ENCODE measurements at places on chromosomes 12 and 14.

- no peak for DNase-seq
Observed at GRCh38 chr14:75280291-75280830, 1.7 kb downstream of the FOS start.

DNA sequence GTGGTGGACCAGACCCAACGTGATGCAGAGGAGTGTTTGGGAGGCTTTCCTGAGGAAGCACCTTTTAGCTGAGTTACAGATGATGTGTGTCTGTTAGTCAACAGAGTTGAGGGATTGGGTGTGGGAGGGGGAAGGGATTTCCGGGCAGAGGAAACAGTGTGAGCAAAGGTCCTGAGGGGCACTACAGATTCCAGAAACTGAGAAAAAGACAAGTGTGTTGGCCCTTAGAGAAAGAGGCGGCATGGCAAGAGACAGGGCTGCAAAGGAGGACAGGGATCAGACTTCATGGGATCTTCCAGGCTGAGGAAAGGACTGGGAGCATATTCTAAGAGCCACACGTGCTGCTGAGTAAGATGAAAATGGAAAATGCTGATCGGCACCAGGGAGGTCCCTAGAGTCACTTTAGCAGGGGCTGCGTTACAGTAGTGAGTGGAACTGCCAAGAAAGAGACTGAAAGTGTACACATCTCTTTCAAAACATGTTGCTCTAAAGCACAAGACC lies 9.4 kb upstream of the RPS6KL1 start:
- DNase-seq, result no peak

GRCh38 chr12:95208678-95209077 lies 8.6 kb downstream of the FGD6 start:
- DNase-seq, result no peak

- DNase-seq, result no peak
Observed at GRCh38 chr14:93984070-93984469, 7.7 kb upstream of the ASB2 start.

- DNase-seq, result no peak
Observed at GRCh38 chr12:62248873-62249272, 11.3 kb upstream of the USP15 start.

DNA sequence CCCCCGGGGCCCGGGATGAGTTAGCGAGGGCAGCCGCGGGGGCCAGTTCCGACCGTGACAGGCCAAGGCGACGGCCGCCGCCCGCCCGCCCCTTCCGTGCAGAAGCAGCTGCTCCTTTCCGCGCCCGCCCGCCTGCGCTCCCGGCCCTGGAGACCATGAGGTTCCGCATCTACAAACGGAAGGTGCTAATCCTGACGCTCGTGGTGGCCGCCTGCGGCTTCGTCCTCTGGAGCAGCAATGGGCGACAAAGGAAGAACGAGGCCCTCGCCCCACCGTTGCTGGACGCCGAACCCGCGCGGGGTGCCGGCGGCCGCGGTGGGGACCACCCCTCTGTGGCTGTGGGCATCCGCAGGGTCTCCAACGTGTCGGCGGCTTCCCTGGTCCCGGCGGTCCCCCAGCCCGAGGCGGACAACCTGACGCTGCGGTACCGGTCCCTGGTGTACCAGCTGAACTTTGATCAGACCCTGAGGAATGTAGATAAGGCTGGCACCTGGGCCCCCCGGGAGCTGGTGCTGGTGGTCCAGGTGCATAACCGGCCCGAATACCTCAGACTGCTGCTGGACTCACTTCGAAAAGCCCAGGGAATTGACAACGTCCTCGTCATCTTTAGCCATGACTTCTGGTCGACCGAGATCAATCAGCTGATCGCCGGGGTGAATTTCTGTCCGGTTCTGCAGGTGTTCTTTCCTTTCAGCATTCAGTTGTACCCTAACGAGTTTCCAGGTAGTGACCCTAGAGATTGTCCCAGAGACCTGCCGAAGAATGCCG lies 699 bp downstream of the MGAT2 start:
- DNase-seq, result no peak

DNA sequence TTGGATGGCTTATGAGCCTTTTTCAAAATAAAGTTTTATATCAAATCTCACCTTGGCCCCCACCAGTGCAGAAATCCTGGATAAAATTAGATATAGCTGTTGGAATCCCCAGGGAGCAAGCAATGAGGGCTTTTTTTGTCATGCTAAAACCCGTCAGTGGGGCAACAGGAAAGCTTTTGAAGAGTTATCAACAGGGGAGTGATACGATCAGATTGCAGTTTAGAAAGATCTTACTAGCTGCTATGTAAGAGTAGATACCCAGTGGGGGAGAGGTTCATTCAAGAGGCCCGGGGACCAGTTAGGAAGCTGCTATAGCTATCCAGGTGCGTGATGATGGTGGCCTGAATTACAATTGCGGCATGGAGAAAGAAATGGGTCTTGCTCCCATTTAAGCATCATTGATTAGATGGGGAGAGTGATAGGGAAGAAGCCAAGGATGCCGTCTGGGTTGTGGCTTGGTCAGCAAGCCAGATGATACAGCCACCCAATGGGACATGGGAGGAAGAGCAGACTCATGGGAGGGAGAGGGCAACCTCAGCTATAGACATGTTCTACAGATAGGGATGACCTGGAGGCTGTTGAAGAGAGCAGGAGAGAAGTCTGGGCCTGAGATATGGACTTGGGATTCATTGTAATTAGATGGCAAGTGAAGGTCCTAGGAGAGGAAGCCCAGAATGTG lies 272.4 kb downstream of the DPF3 start:
- DNase-seq, result no peak

DNA sequence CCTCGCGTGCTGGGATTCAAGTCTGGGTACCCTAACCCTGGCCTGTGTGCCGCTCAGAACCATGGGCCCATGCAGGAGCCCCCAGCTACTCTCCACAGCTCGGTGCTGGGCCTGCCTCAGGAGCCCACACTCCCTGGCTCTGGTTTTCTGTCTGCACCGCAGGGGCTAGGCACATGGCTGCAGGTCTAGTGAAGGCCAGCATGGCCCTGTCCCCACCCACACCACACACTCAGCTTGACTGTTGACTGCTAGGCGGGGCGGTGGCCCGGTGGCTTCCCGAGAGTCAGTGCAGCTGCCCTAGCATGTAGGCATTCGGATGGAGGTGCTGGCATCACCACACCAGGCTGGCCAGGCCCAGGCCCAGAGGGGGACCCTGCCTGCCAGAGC lies 7.9 kb downstream of the INF2 start:
- DNase-seq, result no peak

DNA sequence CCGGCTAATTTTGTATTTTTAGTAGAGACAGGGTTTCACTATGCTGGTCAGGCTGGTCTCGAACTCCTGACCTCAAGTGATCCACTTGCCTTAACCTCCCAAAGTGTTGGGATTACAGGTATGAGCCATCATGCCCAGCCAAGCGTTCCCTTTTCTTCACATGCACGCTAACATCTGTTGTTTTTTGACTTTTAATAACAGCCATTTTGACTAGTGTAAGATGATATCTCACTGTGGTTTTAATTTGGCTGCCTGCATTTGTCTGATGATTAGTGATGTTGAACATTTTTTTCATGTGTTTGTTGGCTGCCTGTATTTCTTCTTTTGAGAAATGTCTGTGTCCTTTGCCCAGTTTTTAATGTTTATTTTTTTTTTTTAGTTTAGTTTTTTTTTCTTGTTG lies 10.2 kb upstream of the YARS2 start:
- DNase-seq, result peak; percentile 76

DNA sequence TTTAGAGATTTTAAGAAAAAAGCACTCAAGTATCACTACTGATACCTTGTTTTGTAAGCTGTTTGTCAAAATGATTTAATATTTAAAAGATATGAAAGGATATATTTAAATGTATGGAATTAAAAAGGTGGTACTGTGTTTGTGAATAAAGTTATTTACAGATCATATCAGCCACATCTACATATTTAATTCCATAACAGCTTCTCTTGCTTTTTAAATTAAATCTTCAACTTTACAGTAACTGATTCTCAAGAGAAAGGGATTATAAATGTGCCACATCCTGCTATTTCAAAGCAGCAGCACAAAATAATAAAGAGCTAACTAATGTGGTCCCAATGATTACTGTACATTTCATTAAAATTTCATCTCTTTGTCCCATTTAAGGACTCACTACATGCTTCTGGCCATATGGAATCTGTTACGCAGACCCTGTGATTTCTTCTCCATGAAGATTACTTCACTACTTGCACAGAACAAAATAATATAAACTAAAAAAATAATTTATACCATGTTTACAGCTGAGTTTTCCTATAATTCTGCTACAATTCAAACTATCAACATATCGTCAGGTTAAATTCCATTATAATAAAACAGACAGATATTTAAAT lies 117.8 kb downstream of the MED13L start:
- no peak for DNase-seq

DNA sequence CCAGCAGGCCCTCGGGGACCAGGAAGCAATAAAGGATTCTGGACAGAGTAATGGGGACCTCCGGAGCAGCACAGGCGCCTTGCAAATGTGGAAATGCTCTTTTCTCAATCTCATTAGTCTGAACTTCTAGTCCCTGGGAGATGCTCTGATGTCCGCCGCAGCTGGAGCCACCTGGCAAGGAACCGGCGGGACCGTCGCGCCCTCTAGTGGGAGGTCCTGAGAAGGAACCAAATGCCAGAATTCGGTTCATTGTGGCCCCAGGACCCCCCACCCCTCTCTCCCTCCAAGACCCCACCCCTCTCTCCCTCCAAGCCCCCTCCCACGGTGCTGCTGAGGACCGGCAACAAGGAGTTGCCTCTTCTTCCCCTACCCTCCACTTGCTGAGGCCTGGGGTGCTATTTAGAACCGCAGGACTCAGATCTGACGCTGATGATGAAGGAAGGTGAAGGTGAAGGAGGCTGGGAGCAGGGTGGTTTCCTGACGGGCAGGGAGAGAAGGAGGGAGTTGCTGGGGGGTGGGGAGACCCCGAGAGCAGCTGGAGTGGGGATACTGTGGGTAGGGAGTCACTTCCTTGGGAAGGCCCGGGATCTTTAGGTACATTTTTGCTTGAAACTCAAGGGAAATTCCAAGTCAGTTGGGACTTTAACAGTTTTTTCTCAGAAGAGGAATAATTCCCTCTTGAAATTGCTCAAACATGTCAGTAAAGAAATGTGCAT lies 42.5 kb downstream of the SMIM41 start:
- no peak for DNase-seq

- DNase-seq, result no peak
Observed at GRCh38 chr12:117031843-117032592, 67.2 kb downstream of the TESC start.

GRCh38 chr12:107778383-107779025 lies 4.0 kb downstream of the ASCL4 start:
- DNase-seq, result no peak

- no peak for DNase-seq
Observed at GRCh38 chr12:10021342-10021741, 9.1 kb upstream of the CLEC9A start.

- no peak for DNase-seq
Observed at GRCh38 chr14:34098045-34098984, 147.4 kb upstream of the EGLN3 start.

DNA sequence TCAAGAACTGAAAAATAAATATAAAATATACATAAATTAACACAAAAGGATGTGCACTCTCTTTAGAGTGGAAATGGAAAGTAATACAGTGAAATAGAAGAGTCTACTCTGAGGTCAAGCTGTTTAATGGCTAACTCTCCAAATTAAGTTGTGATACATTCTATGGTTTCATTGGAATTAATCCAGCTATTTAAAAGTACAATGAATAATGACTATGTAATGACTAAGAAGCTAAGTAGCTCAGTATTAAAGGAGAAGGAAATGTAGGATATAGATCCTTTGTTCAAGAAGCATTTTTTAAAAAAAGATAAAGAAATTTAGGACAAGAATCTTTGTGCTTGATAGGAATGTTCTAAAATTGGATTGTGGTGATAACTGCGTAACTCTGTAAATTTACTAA lies 85.3 kb downstream of the LRP6 start:
- no peak for DNase-seq

DNA sequence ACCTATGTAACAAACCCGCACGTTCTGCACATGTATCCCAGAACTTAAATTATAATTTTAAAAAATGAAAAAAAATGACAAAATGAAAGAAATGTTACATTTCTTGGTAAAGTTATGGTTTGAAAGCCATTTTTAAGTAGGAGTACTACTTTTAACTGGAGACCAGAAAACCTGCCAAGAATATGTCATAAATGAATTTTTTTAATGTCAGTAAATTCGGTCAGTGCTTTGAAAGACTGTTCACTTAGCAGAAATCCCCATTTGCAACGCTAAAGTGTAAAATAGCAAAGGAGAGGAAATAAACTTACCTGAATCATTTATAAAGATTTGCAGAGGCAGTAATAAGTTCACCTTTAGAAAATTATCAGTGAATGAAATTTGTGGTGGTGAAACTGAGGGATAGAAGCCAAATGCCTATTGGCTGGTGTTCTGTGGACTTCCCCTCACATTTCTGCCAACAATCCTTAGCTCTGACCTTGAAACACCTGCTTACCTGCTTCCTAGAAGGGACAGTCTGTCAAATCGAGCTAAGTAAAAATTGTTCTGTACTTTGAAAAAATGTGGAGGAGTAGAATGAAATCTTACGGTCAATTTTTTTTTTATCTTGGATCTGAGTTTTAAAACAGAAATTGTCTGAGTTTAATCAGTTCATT lies 714.2 kb downstream of the SLC6A15 start:
- DNase-seq, result no peak

- DNase-seq, result no peak
Observed at GRCh38 chr12:2536724-2537123, 258.0 kb upstream of the FKBP4 start.

DNA sequence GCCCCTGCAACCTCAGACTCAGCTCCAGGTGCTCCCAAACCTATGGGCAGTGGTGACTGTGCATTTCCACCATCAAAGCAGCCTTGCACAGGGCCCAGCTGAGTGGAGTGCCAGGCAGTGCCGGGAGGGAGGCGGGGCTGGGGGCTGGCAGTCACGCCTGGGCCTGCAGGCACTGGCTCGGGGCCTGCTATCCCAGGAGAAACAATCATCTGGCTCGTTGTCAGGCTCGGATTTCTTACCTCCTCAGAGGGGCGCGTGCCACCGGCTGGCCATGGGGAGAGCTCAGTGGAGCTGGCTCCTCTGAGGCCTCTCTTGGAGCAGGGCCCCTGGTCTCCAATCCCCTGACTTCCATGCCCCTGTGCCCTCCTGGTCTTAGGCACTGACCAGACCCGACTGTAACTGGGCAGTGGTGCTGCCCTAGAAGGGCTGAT lies 20.2 kb upstream of the PPP1R13B start:
- DNase-seq, result peak; percentile 80

DNA sequence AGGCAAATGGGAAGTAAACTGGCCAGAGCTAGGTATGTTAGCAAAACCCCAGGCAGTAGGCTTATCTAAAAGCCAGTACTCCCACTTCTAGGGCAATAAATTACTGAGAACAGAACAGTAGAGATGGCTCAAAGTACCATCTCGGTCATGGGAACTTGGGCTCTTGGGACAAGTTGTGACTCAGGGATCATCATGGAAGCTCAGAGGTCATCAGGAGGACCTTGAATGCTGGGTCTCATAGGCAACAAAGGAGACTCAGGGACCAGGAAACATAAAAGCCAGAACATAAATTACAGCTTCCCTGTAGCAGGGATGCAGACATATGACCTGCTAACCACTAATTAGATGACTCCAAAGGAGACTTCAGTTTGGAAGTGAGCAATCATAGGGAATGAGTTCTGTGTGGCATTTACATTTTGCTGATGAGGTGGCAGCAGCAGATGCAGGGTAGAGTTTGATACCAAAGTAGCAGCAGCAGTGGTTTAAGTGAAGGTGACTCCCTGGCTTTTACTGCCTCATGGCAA lies 97.6 kb upstream of the SCAF11 start:
- no peak for DNase-seq
